ENCODE measurements at places on chromosomes 6 and 20. TPM values are rescaled to one million over a fixed set of nuclear protein-coding genes. Genes with fewer than 3 reads are reported as not detected.
A peak's percentile ranks its signal among the peaks of the same experiment; 100 is the strongest.

Gene MYCT1
- total RNA-seq: 8.0 TPM

Gene NMBR
- total RNA-seq: not detected

Gene APOBEC2
- 315 TPM for total RNA-seq

Gene NKX2-2
- not detected for total RNA-seq

Gene TREML2
- total RNA-seq: not detected

GRCh38 chr20:23090147-23090546 is 4.0 kb upstream of the CD93 start:
- H3K27me3 ChIP-seq: no peaks in the 10 kb centered on the region
- no peak overlapping the region for H3K27ac ChIP-seq
- H3K4me1 ChIP-seq: peaks cover 35% of the 10 kb centered on the region
- H3K36me3 ChIP-seq: no peaks in the 10 kb centered on the region
- H3K4me3 ChIP-seq: no peak overlapping the region

GRCh38 chr6:143196525-143197225 is 136.0 kb downstream of the AIG1 start:
- no peak overlapping the region for H3K4me3 ChIP-seq
- peaks cover 6% of the 10 kb centered on the region for H3K4me1 ChIP-seq
- H3K27ac ChIP-seq: no peak overlapping the region
- no peak for DNase-seq

DNA sequence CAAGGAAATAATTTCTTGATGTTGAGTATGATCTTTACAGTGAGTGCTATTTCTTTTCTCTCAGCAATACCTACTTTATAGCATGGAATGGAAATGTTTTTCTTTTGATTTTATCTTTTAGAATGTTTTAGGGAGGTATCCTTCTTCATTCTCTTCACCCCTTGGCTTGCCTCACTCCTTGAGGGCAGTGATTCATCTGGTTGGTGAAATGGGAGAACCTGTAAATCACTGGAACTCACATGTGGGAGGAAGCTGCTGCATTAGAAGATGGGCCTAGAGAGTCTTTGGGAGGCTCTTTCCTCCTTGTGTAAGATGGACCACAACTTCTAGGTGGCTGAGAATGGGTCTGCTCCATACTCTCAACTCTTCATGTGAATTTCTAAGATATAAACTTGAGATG is 244.8 kb upstream of the SYNCRIP start:
- no peaks in the 10 kb centered on the region for H3K27me3 ChIP-seq
- no peaks in the 10 kb centered on the region for H3K4me1 ChIP-seq
- no peak overlapping the region for H3K27ac ChIP-seq
- DNase-seq: no peak

GRCh38 chr6:152124429-152125074 is 317.1 kb downstream of the ESR1 start:
- peaks cover 40% of the 10 kb centered on the region for H3K4me1 ChIP-seq
- no peak overlapping the region for H3K4me3 ChIP-seq
- no peaks in the 10 kb centered on the region for H3K27me3 ChIP-seq
- H3K27ac ChIP-seq: no peak overlapping the region

DNA sequence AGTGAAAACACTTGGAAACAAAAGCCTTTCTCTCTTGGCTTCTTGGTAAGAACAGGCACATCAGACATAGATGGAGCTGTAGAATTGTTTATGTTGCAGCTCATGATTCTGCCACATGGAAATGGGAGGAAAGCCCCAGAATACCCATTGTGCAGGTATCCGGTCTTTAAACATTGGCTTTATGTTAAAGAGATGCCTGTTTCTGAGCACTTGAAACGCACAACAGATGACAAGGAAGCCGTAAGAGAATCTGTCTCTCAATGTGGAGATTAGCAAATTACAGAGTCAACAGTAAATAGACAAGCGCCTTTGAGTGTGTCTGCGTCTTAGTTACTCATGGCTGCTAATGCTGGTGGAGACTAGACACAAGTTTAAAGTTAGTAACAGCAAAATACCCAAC is 10.5 kb downstream of the TNFAIP3 start:
- H3K36me3 ChIP-seq: peaks cover 5% of the 10 kb centered on the region
- peaks cover 15% of the 10 kb centered on the region for H3K4me1 ChIP-seq
- no peak overlapping the region for H3K4me3 ChIP-seq
- H3K27me3 ChIP-seq: no peaks in the 10 kb centered on the region

DNA sequence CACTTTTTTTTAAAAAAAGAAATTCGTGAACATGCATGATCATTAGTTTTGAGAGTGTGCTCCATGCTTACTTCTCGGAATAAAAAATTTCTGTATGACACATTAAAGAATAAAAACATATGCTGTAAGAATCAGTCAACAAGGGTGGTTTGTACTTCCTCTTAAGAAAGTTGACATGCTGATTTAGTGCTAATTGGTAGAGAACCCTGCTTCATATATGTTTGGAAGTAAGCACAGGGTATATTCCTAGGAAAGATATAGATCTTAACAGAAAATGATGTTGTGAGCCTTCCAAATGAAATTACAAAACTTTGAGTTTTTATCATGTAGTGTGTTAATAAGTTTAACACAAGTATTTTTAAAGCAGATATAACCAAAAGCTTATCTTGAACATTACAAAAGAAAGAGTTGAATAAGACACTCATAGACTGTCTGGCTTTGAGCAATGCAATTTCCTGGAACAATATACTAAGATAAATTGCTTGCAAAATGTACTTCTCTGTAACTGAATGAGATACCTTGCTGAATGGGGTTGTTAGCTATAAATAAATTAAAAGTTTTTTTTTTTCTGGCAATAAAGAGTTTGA is 13.8 kb upstream of the VIP start:
- no peak overlapping the region for H3K27ac ChIP-seq
- H3K36me3 ChIP-seq: no peaks in the 10 kb centered on the region
- H3K4me1 ChIP-seq: no peaks in the 10 kb centered on the region
- H3K27me3 ChIP-seq: no peaks in the 10 kb centered on the region
- DNase-seq: no peak

DNA sequence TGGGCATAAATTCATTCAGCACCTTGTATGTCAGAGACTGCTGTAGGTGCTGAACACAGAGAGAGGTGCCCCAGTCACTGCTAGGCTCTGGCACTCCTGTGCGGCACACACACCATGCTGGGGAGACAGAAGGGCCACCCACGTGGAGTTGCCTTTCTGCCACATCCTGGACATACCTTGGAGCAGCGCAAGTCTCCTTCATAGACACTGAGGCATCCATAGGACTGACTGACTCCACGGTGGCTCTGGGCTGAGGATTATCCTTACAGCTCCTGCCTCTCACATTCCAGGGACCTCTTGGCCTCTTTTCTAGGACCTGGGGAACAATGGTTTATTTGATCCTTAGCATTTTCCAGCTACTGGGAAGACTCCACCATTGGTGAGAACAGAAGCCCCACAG is 26.0 kb upstream of the SLC22A23 start:
- H3K27ac ChIP-seq: no peak overlapping the region
- no peaks in the 10 kb centered on the region for H3K36me3 ChIP-seq
- no peaks in the 10 kb centered on the region for H3K4me1 ChIP-seq

- no peak for DNase-seq
- peaks cover 81% of the 10 kb centered on the region for H3K27me3 ChIP-seq
- H3K4me1 ChIP-seq: no peaks in the 10 kb centered on the region
- H3K36me3 ChIP-seq: no peaks in the 10 kb centered on the region
- H3K4me3 ChIP-seq: no peak overlapping the region
Observed at GRCh38 chr6:27669624-27670301, 196.9 kb upstream of the ZNF184 start.

DNA sequence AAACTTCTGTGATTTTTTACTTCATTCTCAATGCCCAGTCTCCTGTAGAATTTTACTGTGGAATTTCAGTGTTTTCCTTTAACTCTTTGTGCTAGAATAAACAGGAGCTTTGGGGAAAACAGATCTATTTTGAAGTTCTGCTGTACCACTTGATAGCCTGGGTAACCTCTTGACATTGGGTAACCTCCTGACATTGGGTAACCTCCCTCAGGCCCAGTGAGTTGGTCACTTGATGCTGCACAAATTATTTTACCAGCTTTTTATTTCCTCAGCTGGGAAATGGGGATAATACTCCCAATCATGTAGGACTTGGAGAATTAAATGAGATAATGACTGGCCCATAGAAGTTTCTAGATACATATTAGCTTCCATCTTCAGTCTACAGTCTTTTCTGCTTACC is 137.3 kb upstream of the TOP1 start:
- no peaks in the 10 kb centered on the region for H3K4me1 ChIP-seq
- no peak overlapping the region for H3K4me3 ChIP-seq
- no peaks in the 10 kb centered on the region for H3K36me3 ChIP-seq
- DNase-seq: no peak
- no peaks in the 10 kb centered on the region for H3K27me3 ChIP-seq

- peak overlapping the region; percentile 70 for H3K27ac ChIP-seq
- H3K4me3 ChIP-seq: no peak overlapping the region
- H3K36me3 ChIP-seq: no peaks in the 10 kb centered on the region
Observed at GRCh38 chr6:157224951-157225574, 98.3 kb downstream of the TMEM242 start.

DNA sequence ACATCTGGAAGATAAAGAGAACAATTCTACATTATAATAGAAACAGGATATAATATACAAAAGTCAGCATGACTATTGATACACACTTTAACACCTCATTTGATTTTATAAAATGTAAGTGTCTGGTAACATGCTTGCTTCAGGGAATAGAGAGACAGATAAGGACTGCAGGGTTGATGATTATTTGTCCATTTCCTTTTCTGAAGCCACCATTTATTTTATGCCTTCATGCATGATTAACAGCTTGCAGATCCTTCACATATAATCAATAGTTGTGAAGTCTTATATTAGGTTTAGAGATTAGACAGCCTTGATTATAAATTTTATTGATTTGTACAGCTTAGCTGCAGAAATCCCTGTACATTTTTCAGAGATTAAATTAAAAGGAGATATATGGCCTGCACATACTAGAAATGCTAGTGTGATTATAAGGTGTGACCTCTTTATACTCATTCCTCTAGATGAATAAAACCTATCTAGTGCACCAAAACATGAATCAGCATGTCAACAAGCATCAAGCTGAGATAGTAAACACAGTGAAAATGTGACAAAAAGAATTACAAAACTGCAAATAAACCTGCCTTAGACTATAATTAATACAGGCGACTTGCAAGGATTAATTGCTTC is 198.8 kb upstream of the THEMIS start:
- no peak overlapping the region for H3K4me3 ChIP-seq
- H3K36me3 ChIP-seq: no peaks in the 10 kb centered on the region
- H3K27ac ChIP-seq: no peak overlapping the region
- H3K27me3 ChIP-seq: no peaks in the 10 kb centered on the region
- no peak for DNase-seq

GRCh38 chr6:135739288-135739687 is 112.2 kb upstream of the PDE7B start:
- H3K36me3 ChIP-seq: no peaks in the 10 kb centered on the region
- H3K27me3 ChIP-seq: no peaks in the 10 kb centered on the region
- no peak overlapping the region for H3K4me3 ChIP-seq
- no peak overlapping the region for H3K27ac ChIP-seq

DNA sequence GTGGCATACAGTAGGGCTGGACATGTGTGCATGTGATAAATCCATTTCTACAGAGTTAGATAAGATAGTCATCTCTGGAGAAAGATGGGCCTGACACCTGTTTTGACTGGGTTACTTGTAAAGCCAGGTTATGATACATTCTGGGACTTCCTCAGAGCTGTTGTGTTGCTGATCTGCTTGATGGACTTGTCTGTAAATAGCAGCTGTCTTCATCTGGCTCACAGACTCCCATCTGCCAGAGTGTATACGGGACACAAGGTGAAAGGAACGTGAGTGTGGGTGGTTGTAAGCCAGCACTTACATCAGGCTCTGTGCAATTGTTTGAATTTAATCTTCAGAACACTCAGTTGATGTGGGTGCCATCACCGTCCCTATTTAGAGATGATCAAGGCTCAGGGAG is 49.8 kb downstream of the ZDHHC14 start:
- H3K4me3 ChIP-seq: no peak overlapping the region
- no peaks in the 10 kb centered on the region for H3K27me3 ChIP-seq
- H3K4me1 ChIP-seq: peaks cover 51% of the 10 kb centered on the region
- H3K36me3 ChIP-seq: no peaks in the 10 kb centered on the region
- peak; percentile 75 for DNase-seq
- peak overlapping the region; percentile 78 for H3K27ac ChIP-seq

DNA sequence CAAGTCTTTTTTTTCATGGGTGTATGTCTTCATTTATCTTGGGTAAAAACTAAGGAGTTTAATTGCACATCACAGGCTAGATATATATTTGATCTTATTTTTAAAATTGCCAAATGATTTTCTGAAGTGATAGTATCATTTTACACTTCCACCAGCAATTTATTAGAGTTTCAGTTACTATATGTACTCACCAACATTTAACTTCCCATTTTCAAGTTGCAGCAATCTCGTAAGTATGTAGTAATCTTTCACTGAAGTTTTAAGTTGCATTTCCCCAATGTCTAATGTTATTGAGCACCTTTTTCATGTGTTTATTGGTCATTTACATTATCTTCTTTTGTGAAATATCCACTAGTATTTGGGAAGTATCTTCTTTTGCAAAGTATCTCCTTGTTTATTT is 277.4 kb upstream of the CNR1 start:
- H3K36me3 ChIP-seq: no peaks in the 10 kb centered on the region
- DNase-seq: no peak
- no peaks in the 10 kb centered on the region for H3K4me1 ChIP-seq

GRCh38 chr6:45187836-45188235 is 140.3 kb upstream of the RUNX2 start:
- H3K4me1 ChIP-seq: no peaks in the 10 kb centered on the region
- no peak for DNase-seq
- H3K27ac ChIP-seq: no peak overlapping the region
- no peak overlapping the region for H3K4me3 ChIP-seq
- no peaks in the 10 kb centered on the region for H3K27me3 ChIP-seq

DNA sequence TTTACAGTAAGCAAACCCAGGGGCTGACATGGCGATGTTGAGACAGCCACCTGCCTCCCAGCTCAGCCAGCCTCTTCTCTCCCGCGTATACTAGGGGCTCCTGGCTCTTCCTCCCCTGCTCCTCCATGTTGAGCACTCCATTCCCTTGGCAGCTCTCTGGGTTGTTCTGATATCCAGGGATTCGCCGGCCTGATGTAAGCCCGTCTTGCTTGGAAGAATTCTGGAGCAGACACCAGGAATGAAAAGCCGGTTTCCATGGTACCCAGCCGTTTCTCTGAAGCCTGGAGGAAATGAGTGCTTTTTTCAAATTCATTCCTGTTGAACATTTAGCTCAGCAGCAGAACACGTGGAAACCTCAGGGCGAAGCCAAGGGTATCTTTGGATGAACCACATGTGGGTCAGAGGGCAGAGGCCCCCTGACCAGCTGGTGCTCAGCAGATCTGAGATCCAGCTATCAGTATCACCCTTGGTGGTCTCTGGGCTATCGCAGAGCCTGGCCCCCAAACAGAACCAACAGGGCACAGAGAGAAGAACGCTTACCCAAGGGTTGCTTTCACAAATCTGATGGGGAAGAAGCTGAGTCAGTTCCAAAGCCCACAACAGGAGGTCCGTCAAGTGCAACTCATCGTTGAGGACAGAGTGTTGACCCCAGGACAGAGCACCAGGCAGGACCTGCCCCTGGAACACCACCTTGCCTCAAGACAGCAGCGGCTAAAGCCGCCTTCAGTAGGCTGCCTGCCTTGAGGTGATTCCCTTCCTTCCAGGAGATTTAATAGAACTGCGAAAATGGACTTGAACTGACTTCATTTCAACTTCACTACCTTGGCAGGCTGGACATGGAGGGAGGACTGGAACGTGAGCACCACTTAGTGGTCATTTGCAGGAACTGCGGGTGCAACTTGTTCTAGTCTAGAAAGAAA is 96.1 kb upstream of the RIN2 start:
- peak; percentile 53 for DNase-seq
- H3K27ac ChIP-seq: no peak overlapping the region
- no peaks in the 10 kb centered on the region for H3K36me3 ChIP-seq
- no peaks in the 10 kb centered on the region for H3K27me3 ChIP-seq
- H3K4me1 ChIP-seq: no peaks in the 10 kb centered on the region
